ENCODE measurements at places on chromosomes 3 and 15.

DNA sequence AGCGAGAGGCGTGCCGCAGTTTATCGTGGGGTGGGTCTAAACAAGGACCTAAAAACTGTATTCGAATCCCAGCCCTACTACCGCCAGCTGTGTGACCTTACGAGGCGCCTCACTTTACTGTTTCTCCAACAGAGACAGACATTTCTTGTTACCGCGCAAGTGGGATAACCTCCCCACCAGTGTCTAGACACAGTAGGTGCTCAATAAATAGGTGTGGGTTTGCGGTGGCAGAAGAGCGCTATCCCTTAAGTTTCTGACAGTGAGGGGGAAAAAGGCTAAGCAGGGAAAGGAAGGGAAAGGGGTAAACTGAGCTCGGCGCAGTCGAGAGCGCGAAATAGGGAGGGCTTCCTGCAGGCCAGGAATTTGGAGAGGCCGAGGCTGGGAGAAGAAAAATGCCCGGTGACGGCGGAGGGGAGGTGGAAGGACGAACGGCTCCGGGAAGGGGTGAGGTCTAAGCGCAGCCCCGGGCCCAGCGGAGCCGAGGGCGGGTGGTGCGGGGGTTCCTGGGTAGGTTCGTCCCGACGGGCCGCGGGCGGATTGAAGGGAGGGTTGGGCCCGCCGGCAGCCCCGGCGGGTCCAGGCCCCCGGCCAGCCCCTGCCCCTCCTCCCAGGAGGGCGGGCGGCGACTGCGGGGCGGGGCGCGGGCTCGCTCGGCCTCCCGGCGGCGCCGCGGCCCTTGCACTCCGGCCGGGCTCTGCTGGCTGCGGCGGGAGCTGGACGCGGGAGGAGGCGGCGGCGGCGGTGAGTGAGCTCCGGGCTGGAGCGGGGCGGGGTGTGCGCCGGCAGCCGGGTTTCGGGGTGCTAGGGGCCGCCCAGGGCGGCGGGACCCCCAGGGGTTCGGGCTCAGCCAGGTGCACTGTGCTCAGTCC lies at the start of gene CGNL1:
CGNL1 (plus strand) TSS at position 679 of the 869 bp plus-strand sequence. CDS start 61,495 bp downstream, outside the sequence.
- no peak for DNase-seq

DNA sequence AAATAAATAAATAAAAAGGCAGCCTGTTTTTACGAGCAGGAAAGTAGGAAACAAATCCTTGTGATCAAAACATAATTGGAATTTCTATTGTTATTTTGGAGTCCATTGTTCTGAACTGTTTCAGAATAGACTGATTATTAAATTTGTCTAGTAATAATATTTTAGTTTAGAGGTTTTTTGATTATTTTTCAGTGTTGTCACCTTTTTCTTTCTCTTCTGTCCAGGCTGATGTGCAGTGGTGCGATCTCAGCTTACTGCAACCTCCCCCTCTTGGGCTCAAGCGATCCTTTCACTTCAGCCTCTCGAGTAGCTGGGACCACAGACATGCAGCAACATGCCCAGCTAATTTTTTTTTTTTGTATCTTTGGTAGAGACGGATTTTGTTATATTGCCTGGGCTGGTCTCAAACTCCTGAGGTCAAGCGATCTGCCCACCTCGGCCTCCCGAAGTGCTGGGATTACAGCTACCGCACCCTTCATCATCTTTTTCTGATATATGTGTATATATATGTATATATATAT lies 38.0 kb downstream of the KAT2B start:
- DNase-seq: no peak

- no peak for DNase-seq
Observed at GRCh38 chr15:33722005-33722672, 246.2 kb upstream of the CHRM5 start.

GRCh38 chr15:70098461-70099166 lies 897 bp upstream of the TLE3 start:
- peak; percentile 48 for DNase-seq

- no peak for DNase-seq
Observed at GRCh38 chr15:56582785-56583184, 117.8 kb upstream of the MNS1 start.

- DNase-seq: no peak
Observed at GRCh38 chr3:53114412-53115074, 15.7 kb downstream of the RFT1 start.

GRCh38 chr15:42106288-42106687 lies 11.9 kb upstream of the PLA2G4D start:
- DNase-seq: no peak

- DNase-seq: no peak
Observed at GRCh38 chr15:92617549-92618520, 37.7 kb downstream of the FAM174B start.

DNA sequence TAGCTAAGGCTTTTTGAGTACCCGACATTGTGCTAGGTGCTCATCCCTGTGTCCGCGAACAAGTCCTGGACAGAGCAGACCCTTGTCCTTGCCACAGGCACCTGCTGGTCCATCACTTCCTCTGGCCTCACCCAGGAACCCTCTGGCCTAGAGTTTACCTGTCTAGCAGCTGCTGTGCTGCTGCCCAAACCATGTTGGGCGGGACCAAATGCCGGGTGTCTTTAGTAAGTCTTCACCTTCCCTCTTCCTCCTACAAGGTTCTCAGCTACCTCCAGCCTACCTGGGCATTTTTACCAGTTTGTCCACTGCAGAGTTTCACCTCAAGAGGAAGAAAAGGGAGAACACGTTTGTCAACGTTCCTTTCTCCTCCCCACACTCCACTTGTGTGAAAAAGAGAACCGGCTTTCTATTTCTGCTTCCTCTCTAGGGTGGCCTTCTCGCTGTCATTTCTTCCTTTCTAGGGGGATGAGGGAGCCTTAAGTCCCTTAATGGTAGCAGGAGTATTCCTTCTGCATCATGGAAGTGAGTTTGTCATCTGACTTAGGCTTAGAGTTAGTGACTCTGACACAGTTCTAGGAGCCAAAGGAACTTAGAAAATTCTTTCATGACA lies 80.4 kb upstream of the GCNT3 start:
- DNase-seq: no peak

All from CD4-positive, alpha-beta T cell treated with Interleukin-21 for 1 hour (primary cell).